NCI-H774 (cell line): ENCODE measurements at places on chromosomes 7 and 10.

GRCh38 chr7:87318741-87319140 lies 26.7 kb upstream of the CROT start:
- DNase-seq = no peak

DNA sequence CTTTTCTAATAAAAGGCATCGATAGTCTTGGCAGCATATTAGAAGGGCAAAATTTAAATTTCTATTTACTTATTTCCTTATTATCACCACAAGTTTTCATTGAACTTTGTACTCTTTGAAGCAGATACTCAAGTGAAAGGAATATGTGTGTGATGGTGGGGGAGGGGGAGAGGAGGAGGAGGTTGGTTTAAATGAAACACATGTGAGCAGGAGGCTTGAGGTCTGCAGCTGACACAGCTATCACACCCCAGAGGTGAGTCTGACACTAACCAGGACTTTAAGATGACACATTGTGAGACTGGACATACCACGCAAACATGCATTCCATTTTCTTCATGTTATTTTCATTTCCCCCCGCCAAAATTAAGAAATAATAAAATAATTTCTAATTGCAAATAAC lies 63.3 kb downstream of the CTTNBP2 start:
- no peak for DNase-seq

DNA sequence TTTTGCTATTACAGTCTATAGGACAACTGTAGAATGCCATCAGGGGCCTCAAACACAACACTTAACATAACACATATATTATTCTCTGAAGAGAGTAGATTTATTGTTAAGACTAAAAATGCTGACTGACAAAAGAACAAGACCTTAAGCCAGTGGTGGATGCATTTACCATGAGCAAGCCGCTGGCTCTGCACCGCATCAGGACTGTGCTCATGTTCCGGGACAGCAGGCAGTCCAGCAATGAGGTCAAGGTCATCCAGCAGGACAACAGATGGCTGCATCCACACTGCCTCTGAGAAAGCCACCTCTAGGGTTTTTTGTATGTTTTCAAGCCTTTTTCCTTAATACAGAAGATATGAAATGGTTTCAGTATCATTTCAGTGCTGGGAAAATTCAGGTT lies 23.8 kb downstream of the PEX1 start:
- no peak for DNase-seq

DNA sequence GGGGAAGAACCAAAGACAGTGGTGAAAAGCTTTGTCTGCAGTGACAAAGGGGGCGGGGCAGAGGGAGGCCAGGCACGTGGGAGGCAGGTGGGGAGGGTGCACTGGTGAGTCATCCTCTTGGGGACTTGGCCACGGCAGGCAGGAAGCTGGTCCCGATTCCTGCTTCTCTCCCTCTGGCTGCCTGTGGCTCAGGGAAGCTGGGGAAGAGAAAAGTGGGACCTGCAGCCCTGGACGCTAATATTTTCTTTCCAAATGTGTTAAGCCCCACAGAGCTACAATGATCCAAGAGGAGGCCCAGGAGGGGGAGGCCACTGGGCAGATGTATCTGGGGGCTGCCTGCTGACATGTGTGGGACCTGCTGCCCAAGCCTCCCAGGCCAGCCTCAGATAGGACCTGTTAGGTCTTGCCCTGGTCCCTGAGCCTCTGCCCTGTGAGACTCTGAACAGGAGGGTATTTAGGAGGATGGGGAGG lies 231.8 kb downstream of the KCNMA1 start:
- peak; percentile 84 for DNase-seq

DNA sequence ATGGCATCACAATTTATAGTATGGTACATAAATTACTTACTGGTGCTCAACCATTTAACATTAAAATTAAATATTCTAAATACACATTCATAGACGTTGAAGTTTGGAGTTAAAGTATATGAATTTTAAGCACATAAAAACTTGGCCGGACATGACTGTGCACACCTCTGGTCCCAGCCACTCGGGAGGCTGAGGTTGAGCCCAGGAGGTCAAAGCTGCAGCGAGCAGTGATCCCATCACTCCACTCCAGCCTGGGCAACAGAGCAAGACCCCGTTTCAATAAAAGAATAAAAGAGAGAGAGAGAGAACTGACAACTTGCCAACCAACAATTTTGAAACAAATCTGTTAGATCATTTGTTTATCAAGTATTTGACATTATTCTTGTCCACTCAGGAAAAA lies 943.3 kb upstream of the KCND2 start:
- DNase-seq = no peak

- no peak for DNase-seq
These were observed 80.6 kb downstream of the ORC5 start for GRCh38 chr7:104127204-104127603.

GRCh38 chr10:34116220-34116641 lies 698.9 kb downstream of the PARD3 start:
- no peak for DNase-seq

- no peak for DNase-seq
These were observed 1.2 kb downstream of the AHCYL2 start for GRCh38 chr7:129225931-129226572.

DNA sequence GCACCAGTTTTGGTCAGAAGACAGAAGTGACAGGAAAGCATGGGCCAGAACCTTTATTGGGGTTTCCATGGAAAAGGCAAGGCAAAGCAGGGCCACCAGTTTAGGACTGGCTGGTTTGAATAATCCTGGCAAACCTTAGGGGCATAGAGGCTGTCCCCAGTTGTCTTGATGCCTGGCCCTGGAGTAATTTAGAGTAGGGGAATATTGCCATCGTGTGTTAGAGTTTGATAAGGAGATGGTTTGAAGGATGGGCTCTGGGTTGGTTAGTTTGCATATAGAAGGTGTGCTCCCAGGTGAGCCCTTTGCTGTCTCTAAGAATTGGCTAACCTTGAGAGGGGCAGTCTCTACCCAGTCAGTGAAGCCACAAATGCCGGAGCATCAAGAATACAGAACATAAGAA lies 79.6 kb downstream of the ZNF777 start:
- no peak for DNase-seq

DNA sequence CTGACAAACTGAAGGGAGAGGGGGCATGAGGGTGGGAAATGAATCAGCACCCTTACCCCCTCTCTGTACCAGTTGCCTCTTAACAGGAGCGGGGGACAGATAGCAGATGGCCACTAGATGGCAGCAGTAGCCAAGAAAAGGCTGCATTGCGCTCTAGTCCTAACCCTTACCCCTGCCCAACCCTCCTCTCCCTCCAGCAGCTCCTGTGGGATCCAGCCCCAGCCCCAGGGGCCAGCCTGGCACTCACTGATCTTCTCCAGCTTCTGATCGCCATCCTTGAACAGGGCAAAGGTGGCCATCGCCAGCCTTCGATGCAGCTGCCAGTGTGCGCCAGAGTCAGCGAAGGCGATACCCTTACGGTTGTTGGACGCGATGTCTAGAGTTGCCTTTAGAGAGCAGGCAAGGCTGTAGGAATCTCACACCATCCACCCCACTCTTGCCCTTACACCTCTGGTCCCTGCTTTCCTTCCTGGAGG lies 2.2 kb downstream of the CYP17A1 start:
- DNase-seq = peak; percentile 21

- DNase-seq = no peak
These were observed 270.7 kb upstream of the IGFBP3 start for GRCh38 chr7:46191776-46192175.

DNA sequence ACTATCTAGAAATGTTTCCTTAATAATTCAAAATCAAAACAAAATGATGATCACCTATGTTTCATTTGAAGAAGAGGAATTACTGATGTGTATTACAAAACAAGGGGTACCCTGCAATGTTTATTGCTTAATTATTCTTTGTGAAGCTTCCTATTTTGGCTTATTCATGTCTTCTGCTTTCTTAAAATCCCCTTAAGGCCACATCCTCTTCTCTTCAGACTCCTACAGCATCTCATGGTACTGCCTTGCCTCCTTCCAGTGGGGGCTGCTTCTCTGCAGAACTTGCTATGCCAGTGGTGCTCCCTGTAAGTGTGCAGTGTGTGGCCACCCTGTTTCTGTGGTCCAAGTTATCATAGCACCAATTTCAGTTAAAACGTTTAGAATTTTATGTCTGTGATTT lies 35.0 kb downstream of the CCDC146 start:
- no peak for DNase-seq

DNA sequence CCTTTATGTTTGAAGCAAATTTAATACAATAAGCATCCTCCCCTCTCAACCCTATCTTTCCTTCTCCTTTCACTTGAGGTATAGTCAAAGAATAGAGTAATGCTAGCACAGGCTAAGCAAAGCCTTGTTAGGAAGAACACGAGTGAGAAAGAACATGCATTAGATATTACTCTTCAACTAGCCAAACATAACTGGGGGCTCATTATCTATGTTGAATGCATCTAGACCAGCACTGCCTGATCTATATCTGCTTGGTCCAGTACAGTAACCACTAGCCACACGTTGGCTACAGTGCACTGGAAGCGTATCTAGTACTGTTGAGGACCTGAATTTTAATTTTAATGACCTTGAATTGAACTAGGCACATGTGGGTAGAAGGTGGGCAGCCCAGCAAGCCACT lies 21.0 kb downstream of the SFMBT2 start:
- no peak for DNase-seq

GRCh38 chr7:134856091-134856490 lies 76.7 kb downstream of the CALD1 start:
- DNase-seq = no peak

DNA sequence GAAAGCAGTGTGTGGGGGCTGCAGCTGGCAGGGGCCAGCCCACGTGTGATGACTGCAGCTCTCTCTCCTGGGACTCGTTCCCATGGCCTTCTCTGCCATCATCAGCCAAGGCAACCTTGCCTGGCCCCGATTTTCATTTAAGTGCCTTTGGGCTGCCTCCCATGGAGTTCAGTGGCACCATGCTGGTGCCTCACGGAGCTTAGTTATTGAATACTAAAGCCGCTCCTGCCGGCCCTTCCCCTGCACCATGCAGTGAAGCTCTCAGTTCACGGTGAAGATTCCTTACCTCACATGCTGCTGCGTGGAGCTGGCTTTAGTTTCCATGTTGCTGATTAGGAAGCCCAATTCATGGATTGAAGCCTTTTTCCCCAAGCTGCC lies 141.5 kb upstream of the EEPD1 start:
- DNase-seq = no peak

DNA sequence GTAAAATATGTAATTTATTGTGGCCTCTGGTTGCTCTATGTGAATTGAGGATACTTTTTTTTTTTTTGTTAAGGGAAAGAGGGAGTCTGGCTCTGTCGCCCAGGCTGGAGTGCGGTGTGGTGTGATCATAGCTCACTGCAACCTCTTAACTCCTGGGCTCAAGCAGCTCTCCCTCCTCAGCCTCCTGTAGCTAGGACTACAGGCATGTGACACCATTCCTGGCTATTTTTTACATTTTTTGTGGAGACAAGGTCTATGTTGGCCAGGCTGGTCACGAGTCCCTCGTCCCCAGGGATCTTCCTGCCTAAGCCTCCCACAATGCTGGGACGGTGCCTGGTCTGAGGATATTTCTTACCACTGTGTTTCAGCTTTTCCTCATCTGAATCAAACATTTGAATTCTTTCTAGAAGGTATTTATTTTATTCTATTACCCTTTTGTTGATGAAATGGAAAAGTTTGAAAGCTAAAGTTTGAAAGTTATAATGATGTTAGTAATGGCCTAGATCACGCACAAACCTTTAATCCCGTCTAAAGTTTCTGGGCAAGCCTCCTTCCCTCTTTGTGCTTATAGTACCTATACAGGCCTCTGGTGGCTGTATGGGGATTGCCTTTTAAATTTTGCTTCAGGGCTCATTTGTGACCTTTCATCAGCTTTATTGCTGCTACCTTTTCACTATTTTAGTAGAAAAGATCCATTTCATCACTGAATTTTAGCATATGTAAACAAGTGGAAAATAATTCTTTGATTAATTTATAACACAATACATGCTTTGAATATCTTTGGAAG lies 2.0 kb downstream of the IFRD1 start:
- DNase-seq = no peak

- no peak for DNase-seq
These were observed 114.7 kb downstream of the ODAD2 start for GRCh38 chr10:27884185-27884641.

DNA sequence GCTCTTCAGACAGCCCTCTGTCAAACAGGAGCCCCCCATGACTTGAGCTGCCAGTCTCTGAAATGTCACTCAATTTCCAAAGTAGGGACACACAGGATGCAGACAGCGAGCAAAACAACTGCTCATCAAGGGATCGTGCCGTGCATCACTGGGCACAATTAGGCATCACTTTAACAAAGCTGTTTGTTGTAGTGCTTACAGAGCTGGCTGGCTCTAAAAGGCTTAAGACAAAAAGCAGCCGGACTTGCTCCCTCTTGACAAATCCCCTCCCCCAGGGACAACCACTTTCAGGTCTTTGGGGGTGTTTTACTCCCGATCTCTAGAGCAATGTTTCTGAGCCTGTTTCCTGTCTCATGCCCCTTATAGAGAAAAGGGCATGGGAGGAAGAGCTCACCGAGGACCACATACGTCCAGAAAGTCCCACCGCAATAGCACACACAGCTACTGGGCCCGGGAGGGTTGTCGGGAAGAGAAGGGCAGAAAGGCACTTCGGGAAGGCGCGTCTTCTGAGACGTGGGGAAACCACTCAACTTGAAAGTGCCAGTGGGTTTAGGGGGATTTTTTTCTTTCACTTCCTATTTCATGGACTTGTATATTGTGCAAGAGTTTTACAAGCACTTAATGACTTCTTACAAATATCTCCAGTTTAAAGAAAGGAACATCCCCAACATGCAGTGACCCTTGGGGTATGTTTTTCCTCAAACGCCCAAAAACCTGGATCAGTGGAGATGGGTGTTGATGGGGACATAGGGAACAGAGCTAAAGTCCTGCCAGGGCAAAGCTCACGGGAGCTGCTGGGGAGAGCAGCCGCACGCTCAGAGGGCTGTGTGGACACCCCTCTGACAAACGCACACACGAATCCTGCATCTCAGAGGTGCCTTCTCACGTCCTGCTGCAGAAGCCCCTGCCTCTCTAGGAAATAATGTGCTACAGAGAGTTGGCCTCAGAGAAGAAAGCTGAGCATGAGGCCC lies 27.1 kb downstream of the LRRC20 start:
- no peak for DNase-seq

- DNase-seq = no peak
These were observed 18.8 kb downstream of the FOXI2 start for GRCh38 chr10:127755753-127756152.

DNA sequence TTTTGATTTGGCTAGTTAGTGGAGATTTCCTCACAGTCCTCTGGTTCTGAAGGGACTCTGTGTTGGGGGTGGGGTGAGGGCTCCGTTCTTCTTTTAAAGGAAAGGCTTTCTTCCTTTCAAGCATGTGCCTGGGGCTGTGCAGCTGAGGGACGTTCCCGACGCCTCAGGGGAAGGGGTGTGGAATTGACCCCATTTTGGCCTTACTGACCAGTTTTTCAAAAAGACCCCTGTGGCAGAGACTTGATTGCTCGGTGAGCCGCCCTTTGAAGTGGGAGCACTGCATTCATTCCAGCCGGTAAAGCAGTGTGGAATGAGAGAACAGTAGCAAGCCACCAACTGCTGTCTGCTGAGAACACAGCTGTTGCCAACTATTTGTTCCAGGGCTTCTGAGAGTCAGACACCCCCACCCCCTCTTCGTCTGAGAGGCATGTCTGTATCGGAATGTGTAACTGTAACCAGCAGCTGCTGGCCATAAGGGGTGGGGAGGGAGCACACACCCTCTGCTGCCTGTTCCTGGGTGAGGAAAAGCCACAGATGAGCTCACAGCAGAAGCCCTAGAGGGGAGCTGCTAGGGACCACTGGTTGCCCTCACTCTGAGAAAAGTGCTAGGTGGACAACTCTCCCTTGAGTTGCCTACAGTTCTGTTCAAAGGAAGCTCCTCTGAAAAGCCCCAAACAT lies 33.2 kb downstream of the WBP1L start:
- no peak for DNase-seq
